ENCODE measurements at places on chromosomes 7 and 10.

- DNase-seq, result peak; percentile 69
Measured at GRCh38 chr10:129030996-129031843, 435.8 kb upstream of the MGMT start.

- DNase-seq, result no peak
Measured at GRCh38 chr7:28939367-28939766, 18.8 kb downstream of the TRIL start.

- DNase-seq, result no peak
Measured at GRCh38 chr7:43516581-43517342, 66.1 kb upstream of the STK17A start.

DNA sequence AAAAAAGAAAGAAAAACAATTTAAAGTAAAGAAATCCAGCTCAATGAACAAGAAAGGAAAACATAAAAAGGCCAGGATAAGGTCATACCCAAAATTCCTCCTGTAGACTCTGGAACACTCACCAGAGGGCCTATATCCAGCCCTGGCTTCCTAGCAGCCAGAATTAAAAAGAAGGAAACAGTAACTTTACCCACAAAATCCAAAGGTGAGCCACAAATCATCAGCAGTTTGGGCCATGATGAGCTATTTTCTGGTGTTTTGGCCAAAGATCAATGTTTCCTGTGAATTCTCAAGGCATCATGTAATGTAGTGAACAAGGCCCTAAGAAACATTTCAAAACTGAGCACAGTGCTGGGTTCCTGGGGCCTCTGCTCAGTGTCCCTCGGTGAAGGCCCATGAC, 87.8 kb downstream of the LARP4B start:
- no peak for DNase-seq

- DNase-seq, result no peak
Measured at GRCh38 chr7:30844916-30845315, 66.7 kb upstream of the AQP1 start.

GRCh38 chr7:107742678-107743566, 1.0 kb upstream of the CBLL1 start:
- peak; percentile 91 for DNase-seq

DNA sequence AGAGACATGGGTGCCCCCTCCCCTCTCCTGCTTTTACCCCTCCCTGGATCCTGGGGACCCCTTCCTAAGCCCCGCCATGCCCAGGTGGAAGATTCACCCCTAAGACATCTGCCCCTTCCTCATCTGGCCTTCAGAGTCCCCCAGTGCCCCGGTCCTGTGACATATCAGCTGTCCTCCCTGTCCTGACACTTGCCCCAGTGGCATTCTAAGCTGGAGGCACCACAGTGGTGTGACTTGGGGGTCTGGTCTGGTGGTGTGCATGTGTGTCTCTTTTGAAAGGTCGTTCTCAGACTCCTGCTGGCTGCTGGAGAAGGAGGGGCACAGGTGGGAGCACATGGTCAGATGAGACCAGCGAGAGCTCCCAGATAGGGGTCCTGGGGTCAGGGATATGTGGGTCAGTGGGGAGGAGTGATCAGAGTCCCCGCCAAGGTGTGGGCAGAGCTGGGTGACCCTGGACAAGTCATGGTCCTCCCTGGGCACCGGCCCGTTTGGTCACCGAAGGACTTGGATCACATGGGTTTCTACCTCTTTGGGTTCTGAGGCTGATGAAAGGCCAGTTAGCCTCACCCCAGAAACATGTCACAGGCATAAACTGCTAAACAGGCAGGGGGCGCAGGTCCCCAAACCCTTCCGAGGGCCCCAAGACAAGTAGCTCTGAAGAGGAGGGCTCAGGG, 645 bp upstream of the TFR2 start:
- no peak for DNase-seq

- DNase-seq, result no peak
Measured at GRCh38 chr7:117986645-117987269, 113.5 kb upstream of the CTTNBP2 start.

DNA sequence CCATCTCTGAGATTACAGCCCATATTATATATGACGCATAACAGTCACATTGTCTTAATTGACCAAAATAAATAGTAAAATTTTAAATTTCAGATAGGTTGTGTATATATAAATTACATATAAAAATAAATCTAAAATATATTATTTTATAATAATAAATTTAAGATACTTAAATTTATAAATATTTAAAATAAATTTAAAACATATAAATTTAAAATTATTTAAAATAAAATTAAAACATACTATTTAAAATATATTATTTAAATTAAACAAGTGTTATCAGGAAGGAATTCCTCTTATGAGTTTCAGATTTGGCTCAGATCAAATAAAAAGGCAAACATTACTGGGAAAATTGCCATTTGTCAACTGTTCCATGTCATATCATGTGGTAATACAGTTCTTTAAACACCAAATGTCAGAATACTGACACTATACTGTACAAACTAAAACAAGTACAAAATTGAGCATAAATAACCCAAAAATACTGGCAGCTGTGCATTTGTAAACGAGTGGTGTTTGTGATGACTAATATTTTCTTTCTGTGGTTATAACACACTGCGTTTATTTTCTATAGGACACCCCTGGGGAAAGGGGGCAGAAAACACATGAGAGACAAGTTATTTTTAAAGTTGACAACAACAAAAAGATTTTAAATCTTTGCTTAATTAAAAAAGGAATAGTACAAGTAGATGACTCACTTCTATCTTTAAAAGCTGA, 71.3 kb upstream of the DGKB start:
- DNase-seq, result no peak

DNA sequence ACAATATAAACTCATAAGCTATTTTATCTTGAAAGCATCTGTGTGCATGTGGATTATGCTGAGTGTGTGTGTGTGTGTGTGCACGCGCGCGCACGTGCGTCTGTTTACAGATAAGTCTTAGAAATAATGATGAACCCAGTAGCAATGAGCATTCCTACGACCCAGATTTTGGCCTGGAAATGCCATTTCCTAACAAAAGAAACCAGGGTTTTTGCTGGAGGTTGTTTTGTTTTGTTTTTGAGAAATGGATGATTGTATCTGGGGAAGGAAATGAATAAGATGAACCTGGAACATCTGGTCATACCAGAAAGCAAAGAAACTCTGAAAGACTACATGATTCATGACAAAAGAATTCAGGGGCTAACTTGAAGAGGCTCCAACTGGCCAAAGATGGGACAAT, 22.1 kb upstream of the LMOD2 start:
- no peak for DNase-seq

DNA sequence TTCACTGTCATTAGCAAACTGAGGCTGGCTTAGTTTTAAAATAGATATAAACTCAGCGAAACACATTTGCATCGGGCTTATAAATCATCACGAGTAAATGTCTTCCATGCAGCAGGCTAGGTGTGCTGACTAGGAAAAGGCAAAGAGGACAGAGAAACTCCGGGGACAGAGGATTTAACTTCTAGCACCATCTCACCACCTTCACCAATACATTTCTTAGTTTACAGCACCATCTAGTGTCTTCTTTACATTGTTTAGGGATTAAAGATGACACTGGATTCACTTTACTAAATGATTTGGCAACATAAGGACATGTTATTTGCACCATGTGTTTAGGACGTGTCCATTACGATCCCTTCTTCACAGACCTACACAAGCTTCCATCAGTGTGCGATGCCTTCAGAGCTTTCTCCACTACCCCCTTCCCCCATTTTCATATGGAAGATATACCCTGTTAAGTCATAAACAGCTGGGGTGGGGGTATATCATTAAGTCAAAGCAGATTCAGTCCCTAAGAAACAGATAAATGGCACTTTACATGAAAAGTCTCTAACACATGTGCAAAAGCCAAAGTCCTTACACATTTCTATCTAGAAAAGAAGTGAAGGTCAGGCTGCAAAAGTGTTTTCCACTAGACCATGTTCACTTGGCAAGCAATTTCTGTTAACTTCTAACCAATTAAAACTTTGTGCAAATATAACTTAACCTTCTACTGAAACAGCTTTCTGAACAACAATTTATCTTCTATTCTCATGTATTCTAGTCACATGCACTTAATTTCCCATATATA, 103.3 kb downstream of the GRB10 start:
- peak; percentile 63 for DNase-seq

GRCh38 chr7:120583899-120584586, 273.9 kb downstream of the TSPAN12 start:
- DNase-seq, result no peak

- DNase-seq, result peak; percentile 16
Measured at GRCh38 chr7:128104108-128104742, 73.0 kb upstream of the LRRC4 start.

- DNase-seq, result no peak
Measured at GRCh38 chr7:157615101-157615817, 278.5 kb downstream of the DNAJB6 start.

DNA sequence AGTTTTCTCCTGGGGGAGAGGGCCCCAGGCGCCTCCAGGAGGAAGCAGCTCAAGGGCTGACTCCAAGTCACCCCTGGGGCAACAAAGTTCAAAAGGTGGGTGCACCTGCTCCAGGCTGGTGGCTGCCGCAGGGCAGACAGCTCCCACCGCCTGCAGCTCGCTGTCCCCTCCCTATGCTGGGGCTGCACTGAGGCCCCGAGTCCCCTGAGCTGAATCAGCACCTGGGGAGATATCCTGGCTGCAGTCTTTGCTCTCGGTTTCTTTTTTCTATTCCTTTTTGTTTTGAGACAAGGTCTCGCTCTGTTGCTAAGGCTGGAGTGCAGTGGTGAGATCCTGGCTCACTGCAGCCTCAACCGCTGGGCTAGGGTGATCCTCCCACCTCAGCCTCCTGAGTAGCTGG, 183.4 kb downstream of the DNAJB6 start:
- no peak for DNase-seq

- no peak for DNase-seq
Measured at GRCh38 chr10:86649471-86650150, 4.7 kb upstream of the OPN4 start.

- DNase-seq, result no peak
Measured at GRCh38 chr10:75304741-75305390, 69.1 kb upstream of the COMTD1 start.

GRCh38 chr10:86508217-86508616, 13.4 kb downstream of the WAPL start:
- DNase-seq, result no peak

- DNase-seq, result peak; percentile 75
Measured at GRCh38 chr10:6920072-6921019, 340.3 kb upstream of the PRKCQ start.

DNA sequence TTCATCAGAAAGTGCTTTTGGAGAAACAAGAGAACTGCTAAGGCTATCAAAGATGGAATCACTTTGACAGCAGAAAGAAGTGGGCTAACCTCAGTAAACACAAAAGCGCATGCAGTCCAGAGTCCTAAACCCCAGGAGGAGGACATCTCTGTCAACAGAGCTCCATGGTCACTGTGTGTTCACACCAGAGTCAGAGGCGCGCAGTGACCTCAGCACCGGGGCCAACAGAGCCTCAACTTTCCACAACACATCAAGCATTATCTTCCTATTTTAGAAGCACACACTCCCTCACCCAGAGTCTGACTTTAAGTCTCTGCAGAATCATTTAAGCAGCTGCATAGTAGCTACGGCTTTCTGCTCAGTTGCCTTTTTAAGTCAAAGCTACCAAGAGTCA, 195.3 kb downstream of the DIP2C start:
- no peak for DNase-seq

- peak; percentile 2 for DNase-seq
Measured at GRCh38 chr7:82247814-82248433, 195.7 kb downstream of the CACNA2D1 start.

DNA sequence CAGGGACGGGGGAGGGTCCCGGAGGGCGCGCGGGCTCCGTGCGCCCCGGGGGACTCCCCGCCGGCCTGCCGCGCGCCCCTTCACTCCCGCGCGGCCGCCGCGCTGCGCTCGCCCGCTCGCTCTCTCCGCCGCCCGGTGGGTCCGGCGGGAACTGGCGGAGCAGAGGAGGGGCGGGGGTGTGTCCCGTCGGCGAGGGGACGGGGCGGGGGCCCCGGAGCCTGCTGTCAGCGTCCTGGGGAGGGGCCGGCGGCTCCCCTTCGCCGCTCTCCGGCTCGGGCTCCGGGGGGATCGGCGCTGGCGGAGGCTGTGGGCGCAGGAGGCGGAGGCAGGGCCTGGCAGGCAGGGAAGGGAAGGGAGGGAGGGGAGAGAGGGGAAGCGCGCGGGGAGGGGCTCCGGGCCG, at the start of gene SH3PXD2A:
SH3PXD2A (minus strand) TSS at position 153 of the 400 bp plus-strand sequence. CDS start 310 bp downstream, outside the sequence.
- no peak for DNase-seq
